Stimulated activated CD4-positive, alpha-beta T cell treated with anti-CD3 and anti-CD28 coated beads, Interleukin-12 subunit alpha, Interleukin-12 subunit beta, amount 100 ng/mL, for 4 hours (primary cell): ENCODE measurements at places on chromosomes 11 and 22.

GRCh38 chr11:1931341-1932104, 12.0 kb downstream of the TNNT3 start:
- no peak for DNase-seq

- DNase-seq = no peak
Measured at GRCh38 chr22:21926728-21927127, 25.9 kb downstream of the PPM1F start.

DNA sequence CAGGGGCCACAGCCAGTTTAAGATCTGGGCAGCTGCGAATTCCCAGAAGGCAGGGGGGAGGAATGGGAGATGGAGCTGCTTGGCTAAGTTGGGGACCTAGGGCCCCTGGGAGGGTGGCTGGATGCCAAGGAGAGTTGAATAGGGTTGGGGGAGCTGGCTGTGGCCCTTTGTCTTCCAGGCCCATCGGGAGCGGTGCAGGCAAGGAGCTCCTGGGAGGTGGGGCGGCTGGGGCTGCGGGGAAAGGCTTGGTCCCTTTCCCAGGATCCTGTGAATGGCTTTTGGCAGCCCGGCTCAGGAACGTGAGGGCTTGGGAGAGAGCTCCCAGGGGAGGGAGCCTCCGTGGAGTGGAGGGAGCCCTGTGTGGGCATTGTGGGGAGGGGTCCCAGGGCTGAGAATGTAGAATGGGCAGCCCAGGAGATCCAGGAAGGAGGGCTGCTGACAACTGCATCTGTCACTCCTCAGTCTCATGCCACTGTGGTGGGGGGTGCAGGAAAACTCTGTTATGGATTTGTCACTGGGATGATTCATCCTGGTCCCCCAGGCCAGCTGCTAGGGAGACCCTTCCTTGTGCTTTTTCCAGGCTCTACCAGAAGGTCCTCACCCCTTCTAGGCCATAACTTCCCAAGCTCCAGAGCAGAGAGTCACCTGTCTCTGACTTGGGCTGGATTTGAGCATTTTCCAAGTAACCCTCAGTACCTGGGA, 6.0 kb downstream of the FREY1 start:
- no peak for DNase-seq

DNA sequence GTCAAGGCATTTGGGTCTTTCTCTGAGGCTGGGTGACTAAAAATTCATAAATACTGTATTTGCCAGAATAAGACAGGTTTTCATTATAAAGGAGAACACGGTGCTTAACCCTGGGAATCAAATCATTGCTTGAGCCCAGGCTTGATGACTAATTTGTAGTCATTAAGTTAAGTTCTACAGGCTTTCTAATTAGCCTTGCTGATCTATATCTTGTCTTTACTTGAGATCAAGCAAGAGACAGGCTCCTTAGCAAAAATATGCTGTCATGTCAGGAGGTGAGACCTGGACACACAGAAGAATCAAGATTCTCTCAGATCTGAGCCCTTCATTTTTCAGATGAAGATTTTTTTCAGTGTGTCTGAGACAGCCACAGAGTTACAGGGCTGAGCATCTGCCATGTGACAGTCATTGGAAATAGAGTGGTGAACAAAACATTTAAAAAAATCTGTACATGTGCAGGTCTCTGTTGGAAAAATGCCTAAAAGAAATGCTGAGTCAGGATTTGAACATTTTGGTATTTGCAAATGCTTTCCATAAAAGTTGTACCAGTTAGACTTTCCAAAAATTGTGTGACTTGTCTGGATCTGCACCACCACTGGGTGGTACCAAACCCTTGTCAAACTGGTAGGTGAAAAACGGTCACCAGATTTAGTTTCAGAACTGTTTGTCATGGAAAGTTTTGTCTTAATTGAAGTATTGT, 14.6 kb downstream of the ACAT1 start:
- no peak for DNase-seq

GRCh38 chr11:72333661-72334060, 89.7 kb upstream of the PHOX2A start:
- DNase-seq = no peak

- no peak for DNase-seq
Measured at GRCh38 chr11:116701297-116701801, 71.4 kb downstream of the BUD13 start.

DNA sequence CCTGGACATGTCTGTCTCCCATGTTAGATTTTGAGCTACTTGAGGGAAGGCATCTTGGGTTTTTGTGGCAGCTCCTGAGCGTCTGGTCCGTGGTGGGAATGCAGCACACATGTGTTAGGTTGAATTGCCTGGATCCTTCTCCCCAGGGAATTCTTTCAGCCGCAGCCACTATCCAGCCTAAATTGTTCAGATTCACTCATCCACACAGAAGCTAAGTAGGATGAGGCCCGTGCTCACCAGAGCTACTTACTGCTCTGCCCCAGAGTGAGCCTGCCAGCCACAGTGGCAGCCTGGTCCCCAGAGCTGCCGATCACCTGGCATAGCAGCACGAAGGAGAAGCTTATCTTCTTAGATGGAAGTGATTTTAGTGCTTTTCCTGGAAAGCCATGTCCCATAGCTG, 34.4 kb upstream of the SORL1-AS1 start:
- no peak for DNase-seq

DNA sequence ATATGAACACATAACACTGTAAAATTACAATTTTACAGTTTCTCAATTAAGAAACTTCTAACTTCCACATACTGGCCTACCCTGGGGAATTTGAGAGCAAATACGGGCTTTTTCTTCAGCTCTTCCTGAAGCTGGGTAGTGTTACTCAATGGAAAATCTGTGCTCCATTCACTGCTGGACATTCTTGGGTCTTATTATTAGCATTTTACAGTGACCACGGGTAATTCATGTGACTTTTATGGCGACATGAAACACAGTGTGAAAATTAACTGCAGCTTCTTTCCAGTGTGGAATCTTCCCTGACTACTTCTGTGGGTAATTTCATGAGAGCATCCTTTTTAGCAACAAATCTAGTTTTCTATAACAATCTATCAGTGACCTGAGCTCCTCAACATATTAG, 423.7 kb upstream of the ANO5 start:
- no peak for DNase-seq

GRCh38 chr22:42622061-42622710, 7.5 kb upstream of the POLDIP3 start:
- no peak for DNase-seq
